ENCODE measurements at places on chromosomes 1 and 21.

DNA sequence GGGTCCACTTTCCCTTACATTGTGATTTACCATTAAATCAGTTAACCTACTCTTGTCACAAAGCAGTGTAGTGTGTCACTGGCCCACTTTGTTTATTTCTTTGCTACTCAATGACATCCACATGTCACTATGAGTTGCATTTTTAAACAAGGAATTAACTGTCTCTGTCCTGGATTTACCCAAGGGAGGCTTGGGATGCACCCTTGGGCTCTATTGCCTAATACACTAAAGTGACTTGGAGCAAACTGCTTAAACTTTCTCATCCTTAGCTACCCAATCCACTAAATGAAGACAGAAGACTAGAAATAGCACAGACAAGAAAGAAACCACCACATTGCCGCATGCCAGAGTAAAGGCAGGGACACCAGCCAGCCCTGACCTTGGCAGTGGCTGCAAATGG is 136.2 kb upstream of the TIAM1 start:
- DNase-seq = no peak

DNA sequence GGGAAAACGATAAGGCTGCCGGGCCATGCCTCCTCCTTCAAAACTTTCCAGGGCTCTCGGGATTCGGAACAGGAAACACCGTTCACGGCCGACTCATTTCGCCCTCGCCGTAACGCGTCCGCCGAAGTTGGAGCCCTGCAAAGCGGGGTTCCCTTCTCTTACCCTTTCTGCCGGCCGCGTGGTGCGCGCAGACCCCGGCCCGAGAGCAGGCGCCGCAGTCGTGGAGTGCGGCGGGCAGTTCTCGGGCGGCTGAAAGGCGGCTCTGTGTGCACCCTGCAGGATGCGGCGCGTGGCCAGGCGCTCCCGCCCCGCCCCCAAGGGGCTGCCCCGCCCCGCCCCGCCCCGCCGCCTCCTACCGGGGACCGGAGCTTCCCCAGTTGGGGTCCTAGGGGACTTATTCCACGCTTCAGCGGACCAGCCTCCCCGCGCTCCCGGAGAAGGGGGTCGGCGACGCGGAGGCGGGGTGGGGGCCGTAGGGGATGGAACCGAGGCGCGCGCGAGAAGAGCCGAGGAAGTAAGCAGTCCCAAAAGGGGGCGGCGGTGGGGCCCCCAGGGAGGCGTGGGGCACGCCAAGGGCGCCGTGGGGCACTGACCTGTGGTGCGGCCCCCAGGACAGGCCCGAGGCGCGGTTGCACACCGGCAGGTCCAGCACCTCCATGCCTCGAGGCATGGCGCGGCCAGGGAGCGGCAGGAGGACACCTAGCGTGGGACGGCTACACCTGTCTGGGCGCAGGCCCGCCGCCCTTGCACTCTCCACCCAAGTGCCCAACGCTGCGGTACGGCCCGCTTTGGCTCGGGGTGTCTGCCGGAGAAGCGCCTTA is at the start of gene MCOLN2:
Gene MCOLN2 (minus strand): TSS at position 268 of the 821 bp plus-strand sequence. CDS start 241 bp downstream, at position 27.
- no peak for DNase-seq

DNA sequence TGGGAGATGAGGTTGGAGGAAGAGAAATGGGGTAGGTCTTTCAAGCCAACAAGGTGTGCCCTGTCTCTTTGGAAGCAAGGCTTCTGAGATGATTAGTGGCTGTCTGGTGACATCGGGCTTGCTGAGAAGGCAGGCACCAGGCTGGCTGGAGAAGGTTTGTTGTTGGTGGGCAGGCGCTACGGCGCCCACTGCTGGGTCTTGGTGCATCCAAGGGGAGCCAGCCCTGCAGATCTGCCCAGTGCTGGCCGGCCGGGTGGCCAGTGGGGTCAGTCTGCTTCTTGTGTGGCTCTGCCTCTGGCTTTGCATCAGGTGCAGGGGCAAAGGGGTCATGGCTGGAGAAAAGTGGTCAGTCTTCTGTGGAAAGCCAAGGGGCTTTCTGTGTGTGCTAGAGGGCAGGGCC is 126.2 kb downstream of the TLR5 start:
- no peak for DNase-seq

GRCh38 chr1:155694167-155694566 is 5.3 kb downstream of the DAP3 start:
- DNase-seq = no peak

- DNase-seq = no peak
Measured at GRCh38 chr1:211579440-211580302, 710 bp upstream of the SLC30A1 start.

DNA sequence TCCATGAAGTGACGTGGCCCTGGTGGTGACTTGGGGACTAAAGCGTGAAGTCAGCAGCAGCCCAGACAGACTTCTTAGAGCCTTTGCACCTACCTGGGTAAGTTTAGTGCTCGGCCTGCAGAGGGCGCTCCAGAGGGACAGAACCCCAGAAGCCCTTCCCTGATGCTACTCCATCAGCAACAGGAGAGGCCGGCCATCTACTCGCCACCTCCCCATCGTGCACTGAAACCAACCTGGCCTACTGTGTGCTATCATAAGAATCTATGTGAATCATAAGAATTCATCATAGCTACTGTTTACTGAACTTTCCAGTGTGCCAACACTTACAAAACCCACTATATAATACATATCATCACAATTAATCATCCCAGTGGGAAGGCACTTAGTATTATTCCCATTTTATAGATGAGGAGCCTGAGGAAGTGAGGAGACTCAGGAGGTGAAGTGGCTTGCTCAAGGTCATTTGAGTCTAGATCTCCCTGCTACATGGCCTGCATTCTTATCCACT is 7.9 kb upstream of the EDN2 start:
- no peak for DNase-seq

GRCh38 chr1:201327687-201328240 is 44.5 kb downstream of the PKP1 start:
- DNase-seq = no peak

GRCh38 chr1:114746450-114747121 is 11.2 kb downstream of the CSDE1 start:
- DNase-seq = no peak

- no peak for DNase-seq
Measured at GRCh38 chr1:20711285-20712214, 6.3 kb downstream of the KIF17 start.

GRCh38 chr1:57925226-57925625 is 501.4 kb upstream of the DAB1 start:
- no peak for DNase-seq

DNA sequence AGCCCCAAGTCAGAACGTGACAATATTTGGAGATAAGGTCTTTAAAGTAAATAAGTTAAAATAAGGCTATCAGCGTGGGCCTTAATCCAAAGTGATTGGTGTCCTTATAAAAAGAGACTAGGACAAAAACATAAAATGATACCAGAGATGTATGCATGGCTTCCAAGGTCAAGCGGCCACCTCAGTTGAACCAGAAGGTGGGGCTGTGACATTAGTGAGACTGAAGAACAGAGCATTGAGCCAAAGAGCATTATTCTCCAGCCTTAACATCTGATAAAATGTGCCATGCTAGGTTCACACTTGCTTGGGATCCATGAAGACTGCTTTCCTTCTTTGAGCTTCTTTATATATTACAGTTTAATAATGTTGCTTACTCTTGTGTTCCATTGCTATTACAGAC is 554.6 kb downstream of the PLA2G4A start:
- no peak for DNase-seq

GRCh38 chr1:201375169-201375568 is 2.3 kb downstream of the TNNT2 start:
- DNase-seq = no peak

GRCh38 chr1:15231714-15232201 is 15.3 kb upstream of the FHAD1 start:
- DNase-seq = no peak

DNA sequence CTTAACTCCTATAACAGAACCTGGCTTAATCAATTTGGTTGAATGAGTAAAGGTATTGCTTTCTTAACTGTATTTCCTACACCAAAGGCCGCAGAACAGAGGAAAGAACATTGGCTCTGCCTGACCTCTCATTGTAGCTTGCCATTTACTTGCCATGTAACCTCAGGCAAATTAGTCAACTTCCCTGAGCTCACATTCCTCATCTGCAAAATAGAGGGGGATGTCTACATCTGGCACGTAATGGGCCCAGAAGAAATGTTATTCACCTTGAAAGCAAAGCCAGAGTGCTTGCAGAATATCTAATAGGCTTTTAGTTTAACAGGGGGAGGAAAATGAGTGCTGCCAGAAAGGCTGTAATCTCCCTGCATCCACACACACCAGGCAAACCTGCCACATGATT is 44.3 kb downstream of the LAMC2 start:
- DNase-seq = no peak

DNA sequence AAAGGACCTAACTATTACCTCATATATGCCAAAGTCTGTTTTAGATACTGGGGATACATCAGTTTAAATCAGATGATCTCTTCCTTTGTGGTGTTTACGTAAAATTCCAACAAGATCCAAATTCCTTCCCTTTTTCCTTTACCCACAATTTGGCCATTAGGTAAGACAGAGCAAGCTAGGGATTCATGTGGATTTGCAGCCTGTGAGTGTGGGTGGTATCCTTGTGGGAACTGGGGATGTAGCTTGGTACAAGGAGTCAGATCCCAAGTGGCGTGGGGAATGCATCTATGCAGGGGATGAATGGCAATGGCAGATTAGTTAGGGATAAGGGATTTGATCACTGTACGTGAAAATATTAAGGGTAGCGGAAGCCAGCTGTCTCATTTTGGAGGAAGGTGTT is 9.8 kb upstream of the STRIP1 start:
- no peak for DNase-seq

DNA sequence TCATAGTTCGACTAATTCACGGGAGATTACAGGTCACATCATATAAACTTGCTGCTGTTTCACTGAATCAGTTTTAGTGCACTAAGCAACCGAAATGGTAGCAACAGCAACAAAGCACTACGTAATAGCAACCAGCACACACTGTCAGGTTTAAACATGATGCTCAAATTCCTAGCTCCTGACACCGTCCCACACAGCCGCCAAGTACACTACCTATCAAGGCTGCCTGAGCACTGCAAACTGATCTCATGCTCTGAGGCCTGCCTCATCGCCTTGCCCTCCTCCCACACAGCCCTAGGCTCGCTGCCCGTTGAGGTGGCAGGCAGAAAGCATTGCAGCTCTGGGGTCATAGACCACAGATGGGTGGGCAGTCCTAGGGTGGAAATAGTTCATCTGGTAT is 12.4 kb downstream of the LAMC2 start:
- peak; percentile 85 for DNase-seq

GRCh38 chr1:229717786-229718576 is 91.9 kb downstream of the URB2 start:
- DNase-seq = no peak

- no peak for DNase-seq
Measured at GRCh38 chr1:55894521-55894920, 679.4 kb upstream of the USP24 start.

GRCh38 chr21:16979574-16979973 is 533.3 kb upstream of the CXADR start:
- no peak for DNase-seq

GRCh38 chr1:41566969-41567368 is 82.5 kb upstream of the EDN2 start:
- DNase-seq = no peak

GRCh38 chr1:235504122-235504493 is at the start of gene B3GALNT2:
TSS of gene B3GALNT2 (minus strand) at chr1:235504452. CDS start at chr1:235504252, 200 bp downstream.
- DNase-seq = no peak

- no peak for DNase-seq
Measured at GRCh38 chr21:17295997-17296396, 216.8 kb upstream of the CXADR start.

DNA sequence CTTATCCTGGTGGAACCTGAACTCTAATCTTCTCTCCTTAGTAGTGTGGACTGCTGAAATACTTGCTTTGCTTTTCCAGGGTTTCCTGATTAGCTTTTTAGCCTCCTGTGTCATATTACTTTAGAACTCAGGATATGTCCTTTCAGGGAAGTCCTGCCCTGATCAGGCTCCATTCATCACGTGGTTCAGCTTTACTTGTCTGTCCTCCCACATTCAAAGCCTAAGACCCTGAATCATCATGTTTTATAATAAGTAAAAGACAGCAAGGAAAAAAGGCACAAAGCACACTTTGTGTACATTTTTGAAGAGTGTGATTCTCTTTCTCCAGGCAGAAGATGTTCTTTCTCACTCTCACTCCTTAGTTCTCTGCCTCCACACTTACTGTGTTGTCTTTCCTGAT is 70.6 kb downstream of the PATJ start:
- DNase-seq = no peak

- DNase-seq = no peak
Measured at GRCh38 chr1:66265268-66265667, 268.7 kb upstream of the SGIP1 start.

DNA sequence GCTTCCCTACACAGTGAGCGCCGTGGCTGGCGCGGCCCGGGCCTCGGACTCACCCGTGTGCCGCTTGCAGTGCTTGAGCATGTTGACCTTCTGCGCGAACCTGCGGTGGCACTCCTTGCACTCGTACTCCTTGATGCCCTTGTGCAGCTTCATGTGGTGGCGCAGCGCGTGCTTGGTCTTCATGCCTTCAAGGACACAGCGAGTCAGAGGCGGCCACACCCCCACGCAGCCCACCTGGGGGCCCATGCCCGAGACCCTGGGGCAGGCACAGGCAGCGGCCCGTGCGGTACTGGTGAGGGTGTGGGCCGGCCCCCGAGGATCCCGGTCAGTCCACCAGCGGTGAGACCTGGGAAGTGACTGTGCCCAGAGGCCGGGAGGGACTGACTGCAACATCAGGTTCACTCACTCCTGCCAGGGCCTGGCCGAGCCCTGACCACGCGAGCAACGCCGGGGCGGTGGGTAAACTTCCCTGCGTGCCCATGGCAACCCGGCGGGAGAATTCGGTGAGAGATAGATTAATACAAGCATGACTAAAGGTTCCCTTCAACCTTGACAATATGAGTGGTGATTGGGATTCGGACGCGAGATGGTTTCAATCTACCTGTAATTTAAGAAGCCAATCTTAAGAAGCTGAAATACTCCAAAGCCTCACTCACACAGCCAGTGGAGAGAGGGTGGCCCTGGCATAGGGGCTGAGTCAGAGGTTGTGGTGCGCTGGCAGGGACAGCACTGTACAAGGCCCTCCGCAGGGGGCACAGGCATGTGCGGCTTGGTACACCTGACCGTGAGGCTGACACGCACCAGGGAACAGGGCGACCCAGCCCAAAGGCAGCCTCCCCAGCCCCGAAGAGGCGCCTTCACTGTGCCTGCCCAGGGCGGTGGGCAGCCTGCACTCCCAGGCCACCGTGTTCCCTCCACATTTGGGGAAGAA is 49.1 kb upstream of the RIPK4 start:
- DNase-seq = no peak

- no peak for DNase-seq
Measured at GRCh38 chr1:162368451-162368850, 8.2 kb downstream of the SPATA46 start.

DNA sequence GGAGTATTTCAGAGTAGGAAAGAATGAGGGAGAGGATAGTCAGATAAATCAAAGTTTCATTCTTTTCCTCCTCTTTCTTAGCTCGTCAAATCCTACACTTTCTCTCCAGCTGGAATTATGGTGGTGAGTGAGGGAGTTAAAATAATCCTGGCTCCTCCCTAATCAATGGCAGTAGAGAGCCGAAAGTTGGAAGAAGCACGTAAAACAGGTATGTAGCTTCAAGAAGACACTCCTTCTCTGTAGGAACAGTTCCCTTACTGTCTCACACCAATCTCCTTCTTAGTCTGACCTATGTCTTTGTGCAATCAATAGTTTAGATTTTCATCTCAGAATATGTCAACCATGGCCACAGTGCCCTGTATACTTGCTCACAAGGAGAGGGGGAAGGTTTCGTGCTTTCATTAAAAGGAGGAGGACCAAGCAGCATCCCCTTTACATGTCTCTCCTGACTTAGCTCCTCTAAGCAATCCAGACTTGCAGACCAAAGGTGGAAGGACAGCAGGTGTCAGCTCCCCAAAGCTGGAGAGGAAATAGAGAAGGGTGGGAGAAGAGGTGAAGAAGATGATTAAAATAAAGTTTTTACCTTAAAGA is 878 bp downstream of the MINDY1 start:
- no peak for DNase-seq

- DNase-seq = no peak
Measured at GRCh38 chr1:26265405-26265804, 14.5 kb upstream of the SH3BGRL3 start.

All from brain microvascular endothelial cell (primary cell).